ENCODE measurements at places on chromosomes 6 and 20. TPM values are rescaled to one million over a fixed set of nuclear protein-coding genes. Genes with fewer than 3 reads are reported as not detected.

DNA sequence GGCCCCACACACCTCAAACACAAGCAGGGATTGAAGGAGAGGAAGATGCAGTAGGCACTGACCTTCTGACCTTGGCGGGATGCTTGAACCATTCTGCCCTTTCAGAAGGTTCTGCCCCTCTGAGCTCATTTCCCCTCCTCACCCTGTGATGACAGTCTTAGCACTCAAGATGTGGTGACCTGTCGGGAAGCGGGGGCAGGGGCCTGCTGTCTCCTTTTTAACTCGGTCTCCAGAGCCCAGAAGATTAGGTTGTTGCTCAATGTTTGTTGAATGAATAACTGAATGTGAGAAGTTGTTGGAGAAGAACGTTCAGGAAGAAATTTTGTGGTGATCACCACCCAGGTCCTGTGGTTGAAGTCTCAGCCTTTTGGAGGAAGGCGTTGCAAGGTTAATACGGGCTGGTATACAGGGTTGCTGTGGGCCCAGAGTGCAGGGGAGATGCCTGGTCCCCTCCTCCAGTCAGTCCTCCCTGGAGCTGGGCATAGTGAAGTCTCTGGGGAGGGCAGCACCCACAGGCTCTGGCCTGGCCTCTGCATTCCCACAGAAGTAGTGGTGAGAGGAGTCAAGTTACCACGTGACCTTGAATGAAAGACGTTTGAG lies 49.7 kb upstream of the FUCA2 start:
- DNase-seq = no peak

DNA sequence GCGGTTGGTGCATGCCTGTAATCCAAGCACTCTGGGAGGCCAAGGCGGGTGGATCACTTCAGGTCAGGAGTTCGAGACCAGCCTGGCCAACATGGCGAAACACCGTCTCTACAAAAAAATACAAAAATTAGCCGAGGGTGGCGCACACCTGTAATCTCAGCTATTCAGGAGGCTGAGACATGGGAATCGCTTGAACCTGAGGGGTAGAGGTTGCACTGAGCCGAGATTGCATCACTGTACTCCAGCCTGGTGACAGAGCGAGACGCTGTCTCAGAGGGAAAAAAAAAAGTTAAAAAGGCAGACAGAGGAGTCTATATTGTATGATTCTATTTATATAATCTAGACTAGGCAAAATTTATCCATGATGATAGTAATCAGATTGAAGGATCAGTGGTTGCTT lies 27.3 kb upstream of the PLCG1 start:
- DNase-seq = no peak

- DNase-seq = no peak
Observed at GRCh38 chr20:50635676-50636600, 55.4 kb downstream of the RIPOR3 start.

Gene DEK
- 48.1 TPM for polyA plus RNA-seq

DNA sequence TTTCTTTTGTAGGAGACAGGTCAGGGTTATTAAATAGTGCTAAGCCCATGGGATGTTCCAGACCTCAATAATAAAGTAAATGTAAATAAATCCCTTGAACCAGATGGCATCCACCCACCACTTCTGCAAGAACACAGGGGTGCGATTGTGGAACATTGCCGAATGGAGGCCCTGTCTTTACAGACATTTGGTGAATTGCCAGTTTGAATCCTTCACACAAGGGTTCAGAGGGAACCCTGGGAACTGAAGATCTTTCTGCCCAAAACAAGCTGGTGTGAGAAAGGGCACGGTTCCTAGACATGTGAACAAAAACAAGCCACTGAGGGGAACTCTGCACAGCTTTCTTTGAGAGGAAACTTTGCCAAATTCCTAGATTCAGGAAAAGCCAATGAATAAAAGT lies 30.2 kb upstream of the RNF8 start:
- no peak for DNase-seq

GRCh38 chr20:3890999-3891929 lies 2.1 kb downstream of the PANK2 start:
- DNase-seq = peak; percentile 31

Gene MMP24
- polyA plus RNA-seq = 0.11 TPM

DNA sequence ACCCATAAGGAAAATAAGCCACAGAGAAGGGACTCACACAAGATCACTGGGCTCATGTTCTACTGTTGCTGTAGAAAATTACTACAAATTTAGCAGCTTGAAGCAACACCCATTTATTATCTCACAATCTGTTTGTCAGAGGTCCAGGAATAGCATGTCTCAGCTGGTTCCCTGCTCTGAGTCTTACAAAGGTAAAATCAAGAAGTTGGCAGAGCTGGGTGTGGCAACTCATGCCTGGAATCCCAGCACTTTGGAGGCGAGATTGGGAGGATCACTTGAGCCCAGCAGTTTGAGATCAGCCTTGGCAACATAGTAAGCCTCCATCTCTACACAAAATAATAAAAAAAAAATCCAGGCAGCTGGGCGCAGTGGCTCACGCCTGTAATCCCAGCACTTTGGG lies 28.5 kb upstream of the ZNF831 start:
- peak; percentile 48 for DNase-seq

- peak; percentile 91 for DNase-seq
Observed at GRCh38 chr20:32357869-32358631, at the start of gene ASXL1. Gene ASXL1, plus strand, starts transcription at chr20:32358331. Its CDS starts 445 bp downstream, at chr20:32358776.

Gene PKIB
- polyA plus RNA-seq = 4.7 TPM

DNA sequence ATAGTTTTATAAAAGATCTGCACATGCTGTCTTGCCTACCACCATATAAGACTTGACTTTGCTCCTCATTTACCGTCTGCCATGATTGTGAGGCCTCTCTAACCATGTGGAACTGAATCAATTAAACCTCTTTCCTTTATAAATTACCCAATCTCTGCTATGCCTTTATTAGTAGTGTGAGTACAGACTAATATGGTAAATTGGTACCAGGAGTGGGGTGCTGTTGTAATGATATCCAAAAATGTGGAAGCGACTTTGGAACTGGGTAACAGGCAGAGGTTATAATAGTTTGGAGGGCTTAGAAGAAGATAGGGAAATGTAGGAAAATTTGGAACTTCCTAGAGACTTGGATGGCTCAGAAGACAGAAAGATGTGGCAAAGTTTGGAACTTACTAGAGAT lies 64.2 kb upstream of the TFAP2D start:
- no peak for DNase-seq

Gene C2
- not detected for polyA plus RNA-seq

DNA sequence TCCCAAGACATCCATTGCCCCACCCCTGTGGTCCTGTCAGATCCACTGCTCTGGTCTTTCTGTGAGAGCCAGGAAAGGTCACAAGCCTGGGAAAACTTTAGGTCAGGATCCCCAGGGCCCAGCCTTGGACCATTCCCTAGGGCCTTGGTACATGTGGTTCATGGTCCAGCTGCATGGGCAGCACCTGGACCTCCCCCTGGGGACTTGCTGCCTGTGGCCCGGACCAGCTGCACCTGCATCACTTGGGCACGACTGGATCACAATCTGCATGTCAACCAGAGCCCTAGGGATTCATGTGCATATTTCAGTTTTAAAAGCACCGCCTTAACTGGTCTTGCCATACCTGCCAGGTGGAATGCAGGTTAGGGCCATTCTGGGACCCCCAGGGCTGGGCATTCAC lies 44.3 kb upstream of the MC3R start:
- DNase-seq = no peak

- no peak for DNase-seq
Observed at GRCh38 chr6:23826572-23826971, 299.4 kb upstream of the NRSN1 start.

GRCh38 chr6:44511126-44511525 lies 123.6 kb downstream of the CDC5L start:
- DNase-seq = no peak

DNA sequence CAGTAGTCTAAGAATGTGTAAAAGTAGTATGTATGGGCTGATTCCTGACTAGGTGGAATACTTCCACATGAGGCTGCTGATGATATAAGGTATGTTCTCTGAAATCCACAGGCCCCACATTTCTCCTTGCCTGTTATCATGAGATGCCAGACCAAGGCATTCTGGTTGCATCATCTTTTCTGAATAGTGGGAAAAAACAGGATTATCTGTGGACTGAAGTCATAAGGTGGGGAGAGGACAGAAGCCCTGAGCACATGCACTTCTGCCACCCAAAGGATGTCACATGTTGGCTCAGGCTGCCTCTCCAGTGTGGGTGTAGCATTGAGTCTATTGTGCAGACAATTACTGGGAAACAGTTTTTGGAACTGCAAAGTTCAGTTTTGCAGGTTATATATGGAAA lies 184.5 kb upstream of the RAB32 start:
- no peak for DNase-seq

- DNase-seq = no peak
Observed at GRCh38 chr20:41304002-41304401, 13.5 kb downstream of the ZHX3 start.

Gene SLC22A3
- polyA plus RNA-seq = 0.52 TPM
